Esophagus squamous epithelium (tissue), 5 donors: ENCODE measurements at places on chromosomes 12 and 14.

DNA sequence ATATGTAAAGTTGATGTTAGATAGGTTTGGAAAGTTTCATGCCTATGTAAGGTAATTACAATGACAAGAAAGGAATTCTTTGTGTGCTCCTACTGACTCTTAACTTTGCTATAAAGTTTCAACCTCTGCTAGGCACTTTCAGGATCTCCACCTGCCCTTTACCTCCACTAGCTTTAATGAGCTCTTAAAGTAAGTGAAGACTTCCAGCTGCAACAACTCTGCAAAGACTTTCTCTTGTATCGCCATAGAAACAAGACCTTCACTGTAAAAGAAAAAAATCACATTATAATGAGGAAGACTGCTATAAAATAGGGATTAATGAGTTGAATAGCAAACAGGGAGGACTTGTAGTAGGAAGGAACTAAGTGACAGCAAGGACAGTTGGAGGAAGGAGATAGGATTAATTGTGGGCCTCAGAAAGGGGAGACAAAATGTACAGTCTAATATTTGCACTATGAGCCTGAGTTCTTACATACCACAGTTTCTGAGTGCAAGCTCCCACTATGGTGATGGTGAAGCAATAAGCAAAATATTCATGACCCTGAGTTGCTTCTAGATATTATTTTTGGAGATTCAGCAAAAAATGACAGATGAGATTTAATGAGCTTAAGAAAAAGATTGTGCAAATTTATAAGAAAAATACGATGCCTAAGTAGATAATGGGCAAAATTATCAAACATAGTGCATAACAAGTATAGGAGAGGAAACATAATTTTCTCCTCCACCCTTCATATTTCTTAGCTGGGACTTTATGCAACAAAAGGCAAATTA lies 66.7 kb downstream of the DHRS2 start:
- DNase-seq = no peak

- no peak for DNase-seq
Observed at GRCh38 chr14:91281346-91281745, 36.8 kb upstream of the GPR68 start.

DNA sequence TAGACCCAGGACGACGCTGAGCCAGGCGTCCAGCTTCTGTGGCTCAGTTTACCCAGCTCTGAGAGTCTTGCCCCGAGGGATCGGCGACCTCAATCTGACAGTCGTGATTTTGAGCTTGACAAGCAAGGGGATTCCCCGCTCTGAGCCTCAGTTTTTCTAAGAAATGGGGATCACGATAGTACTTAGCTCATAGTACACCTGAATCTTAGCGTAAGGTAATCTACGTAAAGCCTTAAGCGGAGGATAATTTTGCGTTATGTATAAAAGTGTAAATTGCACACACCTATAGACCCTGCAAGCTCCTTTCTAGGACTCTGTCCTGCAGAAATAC lies 285 bp downstream of the MVK start:
- no peak for DNase-seq

- no peak for DNase-seq
Observed at GRCh38 chr14:85280074-85280473, 249.9 kb upstream of the FLRT2 start.

GRCh38 chr12:111458546-111459172 lies 52.9 kb downstream of the SH2B3 start:
- no peak for DNase-seq

GRCh38 chr14:89466944-89467343 lies 49.9 kb upstream of the FOXN3 start:
- no peak for DNase-seq

DNA sequence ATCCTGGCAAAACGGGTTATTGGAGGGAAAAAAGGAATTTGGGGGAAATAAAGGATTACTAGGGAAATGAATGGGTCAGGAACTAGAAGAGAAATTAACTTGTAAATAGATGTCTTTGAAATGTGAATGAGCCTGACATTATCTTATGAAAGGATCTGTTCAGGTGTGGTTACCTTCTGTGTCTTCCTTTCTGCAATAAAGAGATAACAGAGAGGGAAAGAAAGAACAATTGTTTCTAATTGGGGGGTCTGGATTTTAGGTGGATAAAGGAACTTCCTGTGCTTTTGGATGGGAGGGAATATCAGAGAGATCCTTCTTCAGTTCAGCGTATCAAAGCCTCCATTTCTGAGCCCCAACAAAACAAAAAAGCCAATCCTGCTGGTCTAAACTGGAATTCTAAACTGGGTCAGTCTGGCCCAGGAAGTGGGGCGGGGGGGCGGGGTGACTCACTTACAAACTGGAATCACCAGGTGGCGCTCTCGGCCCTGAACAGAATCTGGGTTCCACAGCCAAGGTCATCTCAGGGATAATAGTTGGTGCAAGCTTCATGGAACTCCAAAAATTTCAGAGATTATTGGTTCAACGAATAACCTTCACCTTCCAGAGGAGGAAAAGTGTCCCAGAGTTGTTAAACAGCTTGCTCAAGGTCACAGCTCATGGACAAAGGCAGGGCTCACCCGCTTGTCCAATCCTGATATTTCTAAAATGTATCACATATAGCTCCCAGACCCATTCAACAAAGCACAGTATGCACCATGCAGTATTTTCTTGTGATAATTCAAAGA lies 15.2 kb upstream of the PEBP1 start:
- peak; percentile 2 for DNase-seq

DNA sequence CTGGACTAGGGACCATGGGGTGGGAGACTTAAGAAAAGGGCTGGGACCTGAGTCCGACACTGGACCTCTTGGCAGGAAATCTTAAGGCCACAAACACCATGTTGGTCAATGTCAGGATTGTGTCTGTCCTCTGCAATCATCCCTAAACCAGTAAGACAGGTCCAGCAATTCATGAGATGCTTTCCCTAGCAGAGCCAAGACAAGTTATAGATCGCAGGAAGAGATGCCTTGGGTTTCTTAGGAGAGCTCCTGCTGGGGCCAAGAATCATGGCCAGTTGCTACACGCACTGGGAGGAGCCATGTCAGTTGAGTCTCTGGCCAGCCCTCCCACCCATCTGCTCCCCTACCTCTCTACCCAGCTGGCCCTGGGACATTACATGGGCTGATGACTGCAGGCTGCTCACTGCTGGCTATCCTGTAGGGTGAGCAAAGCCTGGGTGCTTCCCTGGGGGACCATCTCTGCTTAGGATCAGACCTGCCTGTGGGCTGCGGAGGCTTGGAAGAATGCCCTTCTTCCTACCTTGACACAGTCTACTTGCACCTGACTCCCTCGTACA lies 14.2 kb downstream of the PLEKHH1 start:
- DNase-seq = no peak

DNA sequence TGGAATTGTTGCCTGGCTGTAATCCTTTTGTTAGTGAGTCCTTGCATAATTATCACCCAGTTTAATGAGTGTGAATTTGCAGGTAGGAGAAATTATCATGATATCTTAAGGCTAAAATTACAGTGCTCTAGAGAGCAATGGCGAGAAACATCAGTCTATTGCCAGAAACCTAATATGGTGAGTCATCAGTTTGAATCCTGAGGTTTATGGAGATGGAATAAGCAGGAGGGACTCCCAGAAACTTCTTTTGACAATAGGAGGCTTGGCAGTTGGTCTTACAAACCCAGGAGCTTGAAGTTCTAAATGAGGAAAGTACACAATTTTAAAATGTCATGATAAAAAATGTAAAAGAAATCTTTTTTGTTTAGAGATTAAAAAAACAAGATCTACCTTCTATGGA lies 31.5 kb upstream of the CRADD start:
- no peak for DNase-seq

GRCh38 chr12:124420996-124421674 lies 126.2 kb downstream of the RFLNA start:
- DNase-seq = no peak

GRCh38 chr12:79927772-79928474 lies 7.0 kb downstream of the PPP1R12A start:
- DNase-seq = no peak

GRCh38 chr12:79329933-79330332 lies 360.8 kb downstream of the PAWR start:
- DNase-seq = no peak

GRCh38 chr12:107607464-107608392 lies 77.9 kb upstream of the PWP1 start:
- DNase-seq = no peak

DNA sequence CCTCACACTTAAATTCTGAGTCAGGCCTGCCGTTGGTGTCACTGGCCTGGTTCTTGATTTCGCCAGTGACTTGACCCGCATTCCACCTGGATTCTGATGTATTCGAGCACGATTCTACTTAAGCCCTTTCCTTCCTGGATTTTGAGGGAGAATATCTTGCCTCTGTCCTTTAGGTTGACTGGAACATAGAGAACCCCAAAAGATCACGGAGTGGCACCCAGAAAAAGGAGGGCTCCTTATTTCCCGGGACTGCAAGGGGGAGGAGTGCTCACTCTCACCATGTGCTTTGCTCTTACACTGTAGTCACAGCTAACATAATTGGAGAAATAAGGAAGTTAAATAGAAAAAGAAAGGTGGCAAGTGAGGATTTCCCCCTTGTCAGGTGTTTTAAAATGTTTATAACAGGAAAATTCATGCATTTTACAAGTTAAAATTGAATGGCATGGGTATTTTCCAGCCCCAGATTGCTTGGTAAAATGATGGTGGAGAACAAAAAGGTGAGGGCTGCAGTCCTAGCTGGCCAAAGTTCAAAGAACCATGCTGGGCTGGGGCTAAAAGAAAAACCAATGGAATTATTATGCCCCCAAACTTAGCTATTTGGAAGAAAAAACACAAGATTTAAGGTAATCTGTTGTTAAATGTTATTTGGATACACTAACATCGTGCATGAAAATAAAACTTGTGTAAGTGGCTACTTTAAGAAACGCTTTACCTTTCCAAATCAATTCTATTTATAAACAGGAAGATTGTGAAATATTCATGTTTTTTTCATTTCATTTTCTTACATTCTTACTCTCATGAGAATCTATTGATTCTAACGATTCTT lies 8.9 kb downstream of the FOXA1 start:
- no peak for DNase-seq

DNA sequence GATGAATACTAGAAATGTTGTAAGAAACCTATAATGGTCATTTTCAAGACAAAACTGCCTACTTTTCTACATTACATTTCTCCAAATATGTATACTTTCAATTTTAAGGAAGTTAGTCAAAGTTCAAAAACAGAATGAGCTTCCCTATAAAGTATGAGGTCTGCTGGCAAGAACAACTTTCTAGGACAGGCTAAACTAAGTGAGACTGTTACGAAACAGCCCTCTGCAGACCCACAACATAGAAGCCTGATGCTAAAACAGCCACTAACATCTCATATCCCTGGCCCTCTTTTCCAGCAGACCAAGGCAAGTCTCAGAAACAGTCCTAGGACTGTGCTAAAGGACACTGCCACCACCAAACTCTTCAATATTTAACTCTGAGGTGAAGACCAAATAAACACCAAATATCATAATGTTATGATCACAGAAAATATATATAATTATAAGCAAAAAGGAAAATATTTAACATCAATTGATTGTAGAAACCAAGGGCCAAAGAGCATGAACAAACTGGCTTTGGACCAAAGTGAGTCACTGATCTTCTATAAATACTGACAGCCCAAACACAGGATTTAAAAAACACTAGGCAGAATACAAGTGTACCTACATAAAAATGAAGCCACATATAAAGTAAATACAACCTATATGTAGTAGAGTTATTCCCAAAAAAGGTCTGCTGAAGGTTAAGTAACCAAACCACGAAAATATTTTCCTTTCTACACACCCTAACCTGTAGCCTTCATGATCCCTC lies 27.7 kb downstream of the PPP4R3A start:
- DNase-seq = no peak

- no peak for DNase-seq
Observed at GRCh38 chr14:62778310-62778709, 266.9 kb downstream of the KCNH5 start.

DNA sequence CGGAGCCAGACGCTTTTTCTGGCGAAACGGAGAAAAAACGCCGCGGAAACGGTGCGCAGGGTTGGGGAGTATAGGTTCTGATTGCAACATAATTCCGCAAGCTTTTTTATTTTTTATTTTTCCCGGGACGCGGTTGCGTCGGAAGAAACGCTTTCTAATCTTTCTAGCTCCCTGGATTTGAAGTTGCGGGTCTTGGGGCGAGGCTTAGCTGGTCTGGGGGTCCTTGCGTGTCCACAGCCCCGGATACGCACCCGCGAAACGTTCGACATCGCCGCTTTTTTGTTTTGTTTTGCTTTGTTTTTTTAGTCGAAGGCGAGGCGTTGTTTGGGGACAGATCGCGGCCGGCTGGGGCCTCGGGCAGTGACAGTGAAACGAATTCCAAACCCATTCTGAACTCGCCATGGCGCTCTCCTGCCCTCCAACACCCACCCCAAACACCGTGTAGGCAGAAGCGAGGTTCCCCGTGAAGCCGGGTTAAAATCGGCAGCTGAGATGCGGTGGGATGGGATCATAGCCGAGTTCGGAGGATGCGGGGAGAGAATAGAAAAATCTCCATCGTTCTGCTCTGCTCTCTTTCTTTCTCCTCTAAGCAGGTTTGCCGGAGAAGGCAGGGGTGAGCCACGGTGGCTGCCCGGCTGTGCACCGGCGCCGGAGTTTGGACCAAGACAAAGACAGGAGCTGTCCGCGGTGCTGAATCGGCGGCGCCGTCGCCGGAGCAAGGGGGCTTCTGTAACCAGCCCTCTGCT lies 8.1 kb upstream of the LHX5 start:
- DNase-seq = no peak

GRCh38 chr14:22607291-22607690 lies 9.2 kb downstream of the ABHD4 start:
- DNase-seq = no peak

GRCh38 chr12:70744178-70744577 lies 106.9 kb upstream of the PTPRB start:
- DNase-seq = no peak

GRCh38 chr12:92002673-92003382 lies 142.8 kb downstream of the BTG1 start:
- DNase-seq = no peak

DNA sequence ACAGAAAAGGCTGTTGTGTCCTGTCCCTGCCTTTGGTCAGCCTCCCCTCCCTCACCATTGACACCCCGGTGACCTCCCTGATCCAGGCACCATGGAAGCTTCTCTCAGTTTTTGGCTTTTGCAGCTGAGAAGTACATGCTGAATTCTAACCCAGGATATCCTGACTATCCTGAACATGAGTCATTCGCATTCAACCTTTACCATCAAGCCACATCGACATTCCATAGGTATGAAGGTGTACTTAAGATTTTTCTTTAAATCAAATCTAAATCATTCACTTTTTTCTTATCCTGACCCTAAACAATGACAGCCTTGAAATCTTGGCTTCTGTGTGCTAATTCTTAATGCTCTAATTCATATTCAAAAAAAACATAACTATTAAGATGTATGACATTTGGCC lies 8.7 kb upstream of the KRT78 start:
- no peak for DNase-seq

DNA sequence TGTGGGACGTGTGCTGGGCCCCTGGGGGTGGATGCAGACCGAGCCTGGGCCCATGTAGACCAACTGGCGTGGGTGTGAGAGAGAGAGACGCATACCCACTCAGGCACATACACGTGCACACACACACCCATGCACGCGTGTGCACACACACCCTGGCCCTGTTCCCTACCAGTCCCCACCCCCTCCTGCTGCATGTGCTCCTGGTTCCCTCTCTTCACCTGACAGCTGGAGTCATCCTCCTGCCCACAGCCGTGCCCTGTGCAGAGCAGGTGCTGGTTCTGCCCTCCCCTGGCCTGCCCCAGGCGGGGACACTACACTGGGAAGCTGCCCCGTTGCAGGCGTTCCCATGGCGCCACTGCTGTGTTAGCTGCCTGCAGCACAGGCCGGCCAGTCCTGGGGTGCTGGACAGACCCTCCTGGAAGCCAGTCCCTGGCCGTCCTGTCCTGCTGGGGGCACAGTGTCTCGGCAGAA lies 18.5 kb downstream of the PACS2 start:
- DNase-seq = no peak

GRCh38 chr12:30437044-30437443 lies 258.6 kb downstream of the IPO8 start:
- no peak for DNase-seq
